ENCODE measurements at places on chromosomes 7 and 10. TPM values are rescaled to one million over a fixed set of nuclear protein-coding genes. Genes with fewer than 3 reads are reported as not detected.
A peak's percentile ranks its signal among the peaks of the same experiment; 100 is the strongest.

Gene GBX1
- total RNA-seq = not detected

Gene BRAF
- 38.5 TPM for total RNA-seq

Gene CUBN
- 4.6 TPM for total RNA-seq

Gene FRAT2
- 18.8 TPM for total RNA-seq

Gene TMEM140
- total RNA-seq = 6.1 TPM

Gene CHST3
- total RNA-seq = 46.0 TPM

Gene ACADSB
- 23.5 TPM for total RNA-seq

DNA sequence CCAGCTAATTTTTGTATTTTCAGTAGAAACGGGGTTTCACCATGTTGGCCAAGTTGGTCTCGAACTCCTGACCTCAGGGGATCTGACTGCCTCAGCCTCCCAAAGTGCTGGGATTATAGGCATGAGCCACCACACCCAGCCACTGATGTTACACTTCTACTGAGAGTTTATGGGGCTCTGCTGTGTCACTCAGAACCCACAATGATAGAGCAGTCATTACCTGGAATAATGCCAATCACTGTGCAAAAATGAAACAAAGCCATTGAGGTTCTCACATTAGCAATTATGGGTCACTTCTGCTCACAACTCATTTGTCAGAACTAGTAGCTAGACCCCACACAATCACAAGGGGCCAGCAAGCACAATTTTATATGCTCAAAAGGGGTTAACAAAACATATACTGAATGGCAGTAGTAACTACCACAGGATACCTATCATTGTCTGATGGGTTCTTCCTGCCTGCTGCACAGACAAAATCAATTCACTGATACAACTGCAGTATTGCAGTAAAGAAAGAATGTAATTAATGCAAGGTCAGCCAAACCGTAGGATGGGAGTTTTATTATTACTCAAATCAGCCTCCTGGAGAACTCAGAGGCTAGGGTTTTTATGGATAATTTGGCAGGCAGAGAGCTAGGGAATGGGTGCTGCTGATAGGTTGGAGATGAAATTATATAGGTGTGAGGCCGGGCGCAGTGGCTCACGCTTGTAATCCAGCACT lies 72.1 kb upstream of the TRIM24 start:
- H3K36me3 ChIP-seq = no peaks in the 10 kb centered on the region
- no peak overlapping the region for H3K4me3 ChIP-seq
- DNase-seq = no peak
- no peaks in the 10 kb centered on the region for H3K27me3 ChIP-seq
- H3K27ac ChIP-seq = no peak overlapping the region
- H3K4me1 ChIP-seq = peaks cover 9% of the 10 kb centered on the region

DNA sequence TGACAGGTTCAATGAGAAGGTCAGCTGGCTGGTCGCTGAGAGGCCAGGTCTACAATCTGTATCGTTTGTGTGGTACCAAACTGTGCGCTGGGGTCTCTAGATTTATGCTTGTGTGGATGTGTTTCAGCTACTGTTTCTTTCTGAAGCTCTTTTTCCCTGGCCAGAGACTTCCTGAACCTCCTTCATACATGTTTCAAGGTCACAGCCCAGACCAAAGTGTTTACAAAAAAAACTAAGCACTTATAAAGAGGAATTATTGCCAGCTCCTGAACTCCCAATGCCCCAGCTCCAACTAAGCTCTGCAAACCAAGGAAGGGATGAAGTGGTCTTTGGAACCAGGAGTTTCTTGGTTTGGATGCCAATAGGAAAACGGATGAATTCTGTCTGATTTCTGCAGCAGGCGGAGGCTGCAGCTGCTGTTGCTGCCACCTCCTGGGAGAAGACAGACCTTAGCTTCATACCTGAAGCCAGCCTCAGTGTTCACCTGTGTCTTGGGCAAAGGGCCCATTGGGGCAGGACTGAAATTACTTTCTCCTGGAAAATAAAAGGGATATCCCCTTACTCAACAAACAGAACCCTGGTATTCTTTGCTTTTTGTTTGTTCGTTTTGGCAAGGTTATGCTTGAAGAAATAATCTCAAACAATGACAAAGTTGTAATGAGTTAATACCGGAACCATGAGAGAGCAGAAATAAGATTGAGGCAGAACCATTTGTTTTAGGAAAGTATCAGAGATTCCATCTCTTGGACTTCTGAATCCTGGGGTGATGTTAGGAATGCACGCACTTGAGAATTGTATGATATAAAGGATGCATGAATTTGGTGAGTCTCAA lies 24.6 kb upstream of the MKLN1 start:
- DNase-seq = peak; percentile 47
- H3K4me1 ChIP-seq = no peaks in the 10 kb centered on the region
- no peaks in the 10 kb centered on the region for H3K36me3 ChIP-seq
- no peaks in the 10 kb centered on the region for H3K27me3 ChIP-seq
- H3K4me3 ChIP-seq = no peak overlapping the region
- H3K27ac ChIP-seq = no peak overlapping the region

- no peak overlapping the region for H3K4me3 ChIP-seq
- H3K4me1 ChIP-seq = no peaks in the 10 kb centered on the region
- H3K27me3 ChIP-seq = no peaks in the 10 kb centered on the region
- no peak overlapping the region for H3K27ac ChIP-seq
Measured at GRCh38 chr10:680146-680545, 9.3 kb downstream of the DIP2C start.

DNA sequence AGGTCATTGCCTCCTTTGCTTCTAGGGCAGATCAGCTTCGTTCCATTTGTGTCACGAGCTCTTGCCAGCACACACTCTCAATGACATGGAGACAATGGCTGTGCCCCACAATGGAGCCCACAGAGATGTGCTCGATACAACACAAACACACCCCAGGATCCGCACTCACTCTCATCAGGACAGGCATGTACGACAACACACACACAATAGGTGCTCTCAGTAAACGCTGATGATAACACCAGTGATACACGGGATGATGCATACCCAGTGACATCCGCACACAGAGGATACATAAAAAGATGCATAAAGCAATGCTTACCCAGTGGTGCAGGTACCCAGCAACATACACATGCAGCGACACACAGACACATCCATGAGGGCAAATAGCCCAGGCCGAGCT lies 61.2 kb upstream of the LBX1 start:
- no peak for DNase-seq
- H3K4me3 ChIP-seq = no peak overlapping the region
- H3K27me3 ChIP-seq = peaks cover 5% of the 10 kb centered on the region
- peaks cover 4% of the 10 kb centered on the region for H3K4me1 ChIP-seq
- H3K27ac ChIP-seq = no peak overlapping the region
- H3K36me3 ChIP-seq = no peaks in the 10 kb centered on the region

GRCh38 chr7:105734233-105734632 lies 142.2 kb downstream of the ATXN7L1 start:
- H3K27ac ChIP-seq = no peak overlapping the region
- H3K36me3 ChIP-seq = no peaks in the 10 kb centered on the region
- H3K27me3 ChIP-seq = no peaks in the 10 kb centered on the region

GRCh38 chr7:17126413-17127268 lies 171.8 kb upstream of the AHR start:
- no peaks in the 10 kb centered on the region for H3K27me3 ChIP-seq
- H3K4me3 ChIP-seq = no peak overlapping the region
- no peak for DNase-seq
- H3K4me1 ChIP-seq = peaks cover 18% of the 10 kb centered on the region
- H3K27ac ChIP-seq = no peak overlapping the region
- no peaks in the 10 kb centered on the region for H3K36me3 ChIP-seq

DNA sequence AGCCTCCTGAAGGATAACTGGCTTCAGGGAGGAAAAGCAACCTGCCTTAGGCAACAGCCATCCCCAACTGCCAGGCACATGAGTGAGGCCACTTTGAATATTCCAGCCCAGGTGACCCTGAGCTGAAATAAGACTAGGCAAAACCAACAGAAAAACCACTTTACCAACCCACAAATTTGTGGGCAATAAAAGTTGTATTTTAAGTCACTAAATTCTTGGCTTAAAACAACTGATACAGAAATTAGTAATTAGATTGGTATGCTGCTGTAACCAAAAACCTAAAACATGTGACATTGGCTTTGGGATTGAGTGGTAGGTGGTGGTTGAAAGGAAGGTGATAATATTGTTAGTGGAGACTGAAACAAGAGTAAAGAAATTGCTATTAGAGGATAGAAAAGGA lies 39.9 kb downstream of the ABCB4 start:
- H3K36me3 ChIP-seq = no peaks in the 10 kb centered on the region
- no peaks in the 10 kb centered on the region for H3K4me1 ChIP-seq
- no peak overlapping the region for H3K27ac ChIP-seq
- H3K4me3 ChIP-seq = no peak overlapping the region

- no peaks in the 10 kb centered on the region for H3K27me3 ChIP-seq
- H3K36me3 ChIP-seq = no peaks in the 10 kb centered on the region
- no peak for DNase-seq
- no peak overlapping the region for H3K27ac ChIP-seq
Measured at GRCh38 chr7:157547611-157548010, 210.8 kb downstream of the DNAJB6 start.

DNA sequence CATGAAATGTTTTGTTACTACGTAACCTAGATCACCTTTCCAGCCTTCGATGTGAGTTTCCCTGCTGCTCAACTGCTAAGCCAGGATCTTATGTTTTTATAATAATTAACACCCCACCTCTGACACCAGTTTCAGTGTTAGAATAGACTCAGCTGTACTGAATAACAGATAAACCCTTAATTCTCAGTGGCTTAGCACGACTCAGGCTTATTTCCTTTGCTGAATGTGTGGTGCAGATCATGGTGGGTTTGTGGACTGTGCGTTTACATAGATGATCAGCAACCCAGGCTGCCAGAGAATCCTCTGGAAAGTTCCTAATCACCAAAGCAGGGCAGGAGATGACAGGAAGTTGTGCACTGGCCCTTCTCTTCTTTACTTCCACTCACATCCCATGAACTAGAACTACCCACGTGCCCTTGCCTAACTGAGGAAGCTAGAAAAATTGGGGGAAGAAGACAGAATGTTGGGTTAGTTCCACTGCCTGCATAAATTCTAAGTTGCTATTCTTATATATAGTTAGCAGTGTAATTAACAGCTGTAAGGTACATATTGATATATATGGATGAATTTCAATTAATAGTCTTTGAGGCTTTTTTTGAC lies 111.8 kb downstream of the MAPK8 start:
- H3K27ac ChIP-seq = peak overlapping the region; percentile 7
- peaks cover 34% of the 10 kb centered on the region for H3K4me1 ChIP-seq
- H3K4me3 ChIP-seq = no peak overlapping the region
- H3K27me3 ChIP-seq = no peaks in the 10 kb centered on the region
- no peak for DNase-seq

- no peak overlapping the region for H3K4me3 ChIP-seq
- no peaks in the 10 kb centered on the region for H3K27me3 ChIP-seq
- peaks cover 18% of the 10 kb centered on the region for H3K4me1 ChIP-seq
- no peak for DNase-seq
Measured at GRCh38 chr7:380139-380485, 90.1 kb downstream of the FOXL3 start.

DNA sequence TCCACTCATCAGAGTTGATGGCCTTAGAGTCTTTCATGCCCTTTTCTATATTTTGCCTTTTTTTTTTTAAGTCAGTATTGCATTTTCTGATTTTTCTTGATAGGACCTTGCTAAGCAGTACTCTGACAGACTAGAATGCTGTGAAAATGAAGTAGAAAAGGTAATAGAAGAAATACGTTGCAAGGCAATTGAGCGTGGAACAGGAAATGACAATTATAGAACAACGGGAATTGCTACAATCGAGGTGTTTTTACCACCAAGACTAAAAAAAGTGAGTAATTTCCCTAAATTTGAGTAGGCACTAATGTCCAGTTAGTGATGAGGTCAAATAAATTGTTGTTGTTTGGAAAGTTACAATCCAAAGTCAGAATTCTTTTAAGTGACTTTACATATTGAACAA lies 7.4 kb downstream of the NUB1 start:
- no peak for DNase-seq
- H3K4me1 ChIP-seq = peaks cover 35% of the 10 kb centered on the region
- no peak overlapping the region for H3K27ac ChIP-seq
- no peak overlapping the region for H3K4me3 ChIP-seq
- H3K27me3 ChIP-seq = no peaks in the 10 kb centered on the region
- peaks cover 3% of the 10 kb centered on the region for H3K36me3 ChIP-seq

GRCh38 chr7:50867034-50867356 lies 84.3 kb upstream of the GRB10 start:
- H3K4me1 ChIP-seq = no peaks in the 10 kb centered on the region
- no peaks in the 10 kb centered on the region for H3K27me3 ChIP-seq
- no peaks in the 10 kb centered on the region for H3K36me3 ChIP-seq
- DNase-seq = no peak

DNA sequence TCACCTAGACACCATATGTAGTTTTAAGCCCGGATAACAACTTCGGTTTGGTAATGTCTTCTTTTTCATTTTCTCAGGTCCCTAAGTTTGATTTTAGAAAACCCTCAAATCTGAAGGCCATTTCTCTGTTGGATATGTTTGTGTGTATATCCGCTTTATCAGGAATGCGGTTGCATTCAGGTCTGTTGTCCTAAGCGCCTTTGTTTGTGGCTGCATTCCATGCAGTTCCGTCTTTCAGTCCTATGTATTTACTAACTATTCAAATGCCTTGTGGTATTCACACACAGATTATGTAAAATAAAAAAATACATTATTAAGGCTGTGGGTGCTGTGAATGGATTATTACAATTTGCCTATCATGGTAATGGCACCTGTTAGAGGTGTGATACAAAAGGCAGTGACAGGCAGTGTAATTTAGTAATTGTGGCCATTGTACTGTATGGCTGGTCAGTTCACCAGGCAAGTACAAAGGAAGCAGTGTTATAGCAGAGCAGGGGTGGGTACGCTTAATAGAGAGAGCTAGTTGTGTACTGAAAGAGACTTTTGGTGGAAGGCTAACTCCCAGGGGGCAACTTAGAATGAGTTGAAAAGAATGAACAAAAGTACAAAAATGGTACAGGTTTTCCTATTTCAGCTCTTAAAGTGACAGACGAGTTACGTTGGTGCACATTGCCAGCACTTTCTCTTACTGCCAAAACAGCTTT lies 136.4 kb downstream of the VTI1A start:
- H3K36me3 ChIP-seq = no peaks in the 10 kb centered on the region
- 0 out of 2 replicates have a peak, but pooled peaks cover 4% of the 10 kb centered on the region for H3K4me1 ChIP-seq
- no peaks in the 10 kb centered on the region for H3K27me3 ChIP-seq
- no peak overlapping the region for H3K27ac ChIP-seq
- no peak for DNase-seq

DNA sequence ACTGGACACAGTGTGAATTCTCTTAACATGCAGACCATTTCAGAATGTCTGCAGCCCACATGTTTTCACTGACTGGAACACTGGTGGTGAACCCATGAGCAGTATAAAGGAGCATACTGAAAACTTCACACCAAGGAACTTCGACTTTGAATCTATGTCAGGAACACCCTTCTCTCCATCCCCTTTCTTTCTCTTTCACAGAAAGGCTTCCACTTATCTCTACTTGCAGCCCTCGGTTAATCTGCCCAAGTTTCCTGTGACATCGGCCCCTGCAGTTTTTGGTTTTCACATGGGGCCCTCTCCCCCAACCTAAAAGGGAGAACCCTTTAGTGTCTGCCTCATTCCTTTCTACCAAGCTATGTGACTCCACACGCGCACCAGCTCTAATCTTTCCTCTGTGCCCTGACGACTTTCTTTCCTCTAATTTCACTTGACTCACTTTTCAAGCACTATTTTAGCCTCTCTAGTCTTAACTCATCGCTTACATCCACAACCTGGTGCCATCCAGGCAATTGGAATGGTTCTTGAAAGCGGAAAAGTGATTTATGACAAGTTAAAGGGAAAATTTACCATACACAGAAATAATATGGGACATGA lies 70.1 kb downstream of the RELN start:
- H3K4me3 ChIP-seq = no peak overlapping the region
- no peak for DNase-seq
- H3K27me3 ChIP-seq = no peaks in the 10 kb centered on the region
- no peaks in the 10 kb centered on the region for H3K4me1 ChIP-seq
- H3K27ac ChIP-seq = no peak overlapping the region
